ENCODE measurements at places on chromosomes 4 and X.

DNA sequence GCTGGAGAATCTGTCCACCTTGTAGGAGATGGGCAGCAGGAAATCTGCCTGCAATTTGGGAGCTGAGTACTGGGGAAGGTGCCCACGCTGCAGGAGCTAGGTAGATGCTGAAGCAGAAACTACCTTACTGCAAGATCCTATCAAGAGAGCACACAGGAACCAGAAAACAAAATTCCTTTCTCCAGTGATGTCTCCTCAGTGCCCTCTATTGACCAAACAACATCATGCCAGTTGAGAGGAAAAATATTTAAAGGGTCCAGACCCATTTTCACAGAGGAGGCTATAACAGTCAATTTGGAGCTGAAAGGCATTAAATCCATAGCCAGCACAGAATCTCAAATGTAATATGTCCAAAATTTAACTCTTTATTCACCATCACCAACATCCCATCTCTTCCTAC is 406.8 kb downstream of the SLITRK2 start:
- no peak for DNase-seq

- DNase-seq = no peak
These were observed 274.1 kb upstream of the GK2 start for GRCh38 chr4:79682161-79682560.

DNA sequence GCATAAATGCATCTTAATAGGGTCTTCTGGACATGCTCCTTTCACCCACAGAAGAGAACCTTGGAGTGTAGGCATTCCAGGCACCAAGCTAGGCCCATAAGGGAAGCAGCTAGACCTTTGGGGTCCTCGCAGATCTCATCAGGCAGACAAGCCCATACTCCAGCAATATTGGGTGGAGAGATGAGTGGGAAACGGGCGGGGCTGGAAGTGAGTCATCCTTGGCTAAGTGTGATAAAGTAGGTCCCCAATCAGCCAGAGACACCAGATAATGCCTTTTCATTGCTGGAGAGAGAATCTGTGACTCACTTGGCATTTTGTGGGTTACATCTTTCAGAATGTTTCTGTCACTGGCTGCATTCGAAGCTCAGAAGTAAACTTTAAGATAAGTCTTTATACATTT is 133.3 kb upstream of the MBNL3 start:
- DNase-seq = no peak

- DNase-seq = no peak
These were observed 501.0 kb downstream of the PPARGC1A start for GRCh38 chr4:23388699-23389395.

GRCh38 chr4:186624951-186625350 is 69.6 kb upstream of the MTNR1A start:
- DNase-seq = no peak

Data from T-helper 9 cell (primary cell).